Stimulated activated CD4-positive, alpha-beta T cell treated with anti-CD3 and anti-CD28 coated beads, Interleukin-4, amount 100 ng/mL, for 1 hour (primary cell): ENCODE measurements at places on chromosomes 3 and 15.

DNA sequence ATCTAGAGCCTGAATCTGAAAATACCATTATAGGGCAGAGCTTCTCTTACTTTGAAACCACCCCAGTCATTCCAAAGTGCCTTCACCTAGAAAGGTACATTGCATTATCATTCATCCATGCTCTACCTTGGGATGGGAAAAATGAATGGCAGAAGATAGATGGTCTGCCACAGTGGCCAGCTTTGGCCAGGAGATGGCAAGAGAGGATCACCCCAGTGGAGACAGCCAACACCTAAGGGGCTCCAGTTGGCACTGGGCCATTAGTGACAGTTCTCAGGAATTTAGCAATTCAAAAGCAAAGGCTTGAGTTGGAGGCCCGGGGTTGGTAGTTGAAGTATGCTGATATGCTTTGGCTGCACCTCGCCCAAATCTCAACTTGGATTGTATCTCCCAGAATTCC, 253.6 kb upstream of the MRPL3 start:
- DNase-seq: no peak

DNA sequence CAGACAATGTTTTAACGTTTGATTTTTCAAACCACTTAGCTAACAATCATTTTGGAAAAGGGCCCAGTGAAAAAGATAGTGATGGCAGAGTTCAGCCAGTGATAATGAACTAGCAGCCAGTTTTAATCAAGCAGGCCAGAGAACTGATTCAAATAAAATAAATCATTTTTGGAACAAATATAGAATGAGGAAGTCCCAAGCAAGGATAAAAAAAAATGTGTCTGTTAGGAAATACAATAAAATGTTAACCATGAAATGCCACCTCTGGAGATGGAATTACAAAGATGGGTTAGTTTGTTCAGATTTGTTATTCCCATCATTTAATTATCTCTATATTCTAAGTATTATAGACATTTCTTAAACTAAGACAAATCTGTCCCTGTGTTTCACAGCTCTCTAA, 1.1 kb downstream of the HERC1 start:
- no peak for DNase-seq

DNA sequence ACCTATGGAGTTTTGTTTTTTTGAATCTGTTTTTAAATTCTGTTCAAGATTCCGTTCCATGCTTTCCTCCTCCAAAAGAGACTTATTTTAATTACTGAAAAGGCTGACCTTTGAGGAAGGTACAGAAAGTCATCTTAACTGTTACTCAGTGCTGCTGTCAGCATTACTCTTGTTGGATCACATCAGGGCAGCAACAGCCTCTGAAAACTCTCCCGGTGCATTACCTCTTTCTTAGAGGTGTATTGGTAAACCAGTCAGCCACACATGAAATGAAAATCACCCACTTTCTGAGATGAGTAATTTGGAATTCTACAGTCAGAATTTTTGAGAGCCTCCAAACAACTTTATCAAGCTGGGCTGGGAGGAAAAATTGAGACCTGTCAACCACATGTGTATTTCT, 88.5 kb upstream of the LIMD1 start:
- DNase-seq: no peak

DNA sequence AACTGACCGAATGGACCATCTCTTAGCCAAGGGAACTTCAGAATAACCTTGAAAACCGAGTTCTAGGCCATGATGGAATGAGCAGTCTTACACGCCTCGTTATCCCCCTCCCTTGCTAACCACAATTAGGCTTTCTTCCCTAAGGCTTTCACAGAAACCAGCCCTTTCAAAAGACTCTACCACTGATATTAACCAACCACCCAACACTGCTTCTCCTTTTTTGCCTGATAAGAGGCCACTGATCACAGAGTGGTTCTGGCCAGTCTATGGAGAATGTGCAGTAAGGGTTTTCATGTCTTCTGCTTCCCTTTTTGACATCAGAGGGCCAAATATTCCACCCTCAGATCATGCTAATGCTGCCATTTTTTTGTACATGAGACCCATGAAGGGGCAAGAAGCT, 59.3 kb downstream of the MCF2L2 start:
- DNase-seq: no peak

DNA sequence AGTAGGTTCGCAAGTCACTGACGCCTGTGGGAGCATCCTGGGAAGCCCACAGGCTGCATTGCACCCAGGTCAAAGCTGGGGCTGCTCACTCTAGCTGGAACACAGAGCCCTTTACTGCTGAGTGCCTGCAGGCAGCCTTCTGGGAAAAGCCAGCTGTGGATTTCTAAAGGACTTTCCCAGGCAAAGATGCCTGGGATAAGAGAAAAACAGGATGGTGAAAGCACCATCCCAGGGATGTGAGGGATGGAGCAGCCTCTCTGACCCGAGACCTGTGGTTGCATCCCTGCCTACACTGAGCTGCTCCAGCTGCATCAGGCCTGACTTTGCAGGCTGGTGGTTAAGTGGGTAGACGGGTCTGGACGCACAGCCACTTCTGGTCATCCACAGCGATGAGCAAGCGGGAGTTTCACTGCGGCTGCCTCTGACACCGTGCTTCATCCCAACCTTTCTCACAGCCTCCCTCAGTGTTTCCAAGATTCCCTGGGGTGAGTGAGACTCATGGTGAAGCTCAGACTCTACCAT, 52.5 kb upstream of the AMOTL2 start:
- no peak for DNase-seq

DNA sequence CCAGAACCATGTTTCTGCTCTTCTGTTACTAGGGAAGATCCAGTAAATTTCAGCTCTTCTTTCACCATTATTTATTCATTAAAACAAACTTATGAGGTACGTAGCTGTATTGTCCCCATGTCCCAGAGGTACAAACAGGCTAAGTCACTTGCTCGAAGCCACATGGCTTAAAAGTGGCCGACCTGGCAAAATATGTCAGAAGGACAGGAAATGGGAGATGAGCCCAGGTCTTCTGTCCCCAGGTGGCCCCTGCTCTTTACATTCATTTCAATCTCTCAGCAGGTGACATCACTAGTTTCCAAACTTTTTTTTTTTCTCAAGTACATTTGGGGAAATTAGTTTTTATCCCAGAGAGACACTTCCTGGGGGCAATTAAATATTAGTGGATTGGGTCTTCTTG, 34.1 kb upstream of the LPP start:
- DNase-seq: no peak

DNA sequence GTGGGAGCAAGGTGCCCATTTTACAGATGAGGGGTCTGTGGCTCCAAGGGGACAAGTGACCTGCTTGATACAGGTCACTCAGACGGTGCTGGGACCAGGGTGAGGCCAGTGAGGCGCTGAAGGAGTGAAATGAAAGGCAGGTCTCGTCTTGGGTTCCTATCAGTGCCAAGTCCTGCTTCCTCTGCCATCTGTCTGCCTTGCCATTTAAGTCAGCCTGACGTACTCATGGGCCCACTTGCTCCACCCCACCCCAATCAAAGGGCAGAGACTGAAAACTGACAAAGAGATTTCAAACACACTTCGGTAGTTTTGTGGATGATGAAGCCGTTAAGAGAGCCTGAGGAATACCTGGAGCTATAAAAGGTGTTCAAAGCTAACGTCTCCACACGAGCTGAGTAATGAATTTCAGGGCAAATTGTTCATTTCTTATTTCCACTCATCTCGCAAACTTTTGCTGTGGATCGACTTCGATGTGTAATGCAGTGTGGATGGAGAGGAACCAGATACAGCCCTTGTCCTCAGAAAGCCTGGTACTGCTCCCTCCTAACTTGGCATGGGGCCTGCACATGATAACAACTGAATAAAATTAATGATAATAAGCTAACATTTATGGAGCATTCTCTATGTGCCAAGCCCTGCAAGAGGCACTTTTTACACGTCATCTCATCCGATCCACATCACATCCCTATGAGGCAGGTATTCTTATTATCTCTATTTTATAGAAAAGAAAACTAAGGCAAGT, 36.6 kb downstream of the ATP2B2 start:
- no peak for DNase-seq

DNA sequence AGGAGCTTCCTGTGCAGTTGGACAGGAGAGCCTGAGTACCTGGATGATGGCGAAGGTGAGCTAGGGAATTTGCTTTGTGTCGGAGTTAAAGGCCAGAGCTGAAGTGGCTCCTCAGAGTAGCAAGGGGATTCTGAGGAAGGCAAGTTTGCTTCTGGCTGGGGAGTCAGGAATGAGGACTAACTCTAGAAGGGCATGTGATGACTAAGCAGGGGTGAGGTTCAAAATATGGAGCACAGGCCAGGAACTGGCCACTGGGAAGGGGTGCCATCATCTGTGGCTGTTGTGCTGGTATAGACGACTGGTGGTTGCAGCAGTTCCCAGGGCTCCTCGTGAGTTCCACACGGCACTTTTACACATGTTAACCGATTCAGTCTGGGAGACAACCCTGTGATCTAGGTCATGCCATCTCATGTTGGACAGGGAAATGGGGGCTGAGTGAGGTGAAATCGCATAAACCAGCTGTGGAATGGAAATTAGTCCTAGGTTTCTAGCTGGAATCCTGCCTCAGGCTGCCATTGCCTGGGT, 100.8 kb downstream of the EEFSEC start:
- no peak for DNase-seq

- no peak for DNase-seq
These were observed 5.4 kb upstream of the ACSBG1 start for GRCh38 chr15:78239811-78240210.

GRCh38 chr15:27850981-27851857, 247.9 kb downstream of the OCA2 start:
- no peak for DNase-seq

- no peak for DNase-seq
These were observed 118.5 kb downstream of the MFSD1 start for GRCh38 chr3:158920371-158920770.

DNA sequence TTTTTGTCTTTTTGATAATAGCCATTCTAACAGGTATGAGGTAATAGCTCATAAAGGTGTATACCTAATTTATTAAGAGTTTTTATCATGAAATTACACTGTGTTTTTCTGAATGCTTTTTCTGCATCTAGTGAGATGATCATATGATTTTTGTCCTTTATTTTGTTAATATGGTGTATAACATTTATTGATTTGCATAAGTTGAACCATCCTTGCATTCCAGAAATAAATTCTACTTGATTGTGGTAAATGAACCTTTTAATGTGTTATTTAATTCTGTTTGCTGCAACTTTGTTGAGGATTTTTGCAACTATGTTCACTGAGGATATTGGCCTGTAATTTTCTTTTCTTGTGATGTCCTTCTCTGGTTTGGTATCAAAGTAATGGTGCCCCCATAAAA, 28.0 kb upstream of the PCSK6 start:
- DNase-seq: no peak

- no peak for DNase-seq
These were observed 183.8 kb downstream of the MEGF11 start for GRCh38 chr15:66069751-66070150.

GRCh38 chr15:100355342-100355741, 13.6 kb upstream of the ADAMTS17 start:
- DNase-seq: no peak

GRCh38 chr15:88321271-88321670, 64.7 kb upstream of the NTRK3 start:
- no peak for DNase-seq

GRCh38 chr3:74489050-74489792, 125.2 kb downstream of the CNTN3 start:
- no peak for DNase-seq

DNA sequence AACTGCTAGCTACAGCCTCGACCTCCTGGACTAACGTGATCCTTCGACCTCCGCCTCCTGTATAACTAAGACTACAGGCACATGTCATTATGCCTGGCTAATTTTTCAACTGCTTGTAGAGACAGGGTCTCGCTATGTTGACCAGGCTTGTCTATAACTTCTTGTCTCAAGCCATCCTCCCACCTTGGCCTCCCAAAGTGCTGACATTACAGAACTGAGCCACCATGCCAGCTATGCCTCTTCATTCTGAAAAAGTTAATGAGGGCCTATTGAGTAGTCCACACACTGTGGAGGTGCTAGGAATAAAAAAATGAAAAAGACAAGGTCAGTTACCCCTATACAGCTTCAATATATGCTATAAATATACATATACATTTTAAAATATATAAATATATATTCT, 18.3 kb upstream of the EPHA6 start:
- no peak for DNase-seq

DNA sequence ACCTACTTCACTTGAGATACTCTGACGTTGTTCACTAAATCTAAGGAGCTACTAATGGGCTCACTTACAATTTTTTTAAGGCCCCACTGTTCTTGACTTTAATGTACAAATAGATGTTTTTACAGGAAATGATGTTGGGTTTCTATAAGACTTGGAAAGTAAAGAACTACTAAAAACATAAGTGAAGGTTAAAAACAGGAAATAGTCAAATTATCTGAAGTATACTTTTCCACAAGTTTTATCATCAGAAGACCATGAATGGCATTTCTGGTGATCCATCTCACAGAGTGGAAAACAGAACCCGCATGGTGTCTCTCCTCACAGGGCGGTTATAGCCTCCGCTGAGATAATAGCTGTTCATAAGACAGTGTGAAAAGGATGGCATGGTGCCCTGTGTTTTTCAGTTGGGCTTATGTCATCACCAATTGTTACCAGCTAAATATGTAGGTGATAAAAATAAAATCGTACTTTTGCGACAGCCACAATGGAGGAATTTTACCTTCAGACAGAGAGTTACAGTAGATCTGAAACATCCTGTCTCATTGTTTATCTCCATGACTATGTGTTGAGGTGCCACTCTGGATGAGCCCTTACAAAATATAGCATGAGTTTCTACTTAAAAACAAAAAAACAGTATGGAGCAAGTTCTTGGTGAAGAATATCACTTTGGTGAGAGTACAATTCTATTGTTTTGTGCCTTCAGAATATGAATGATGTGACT, 462.4 kb downstream of the RAP2B start:
- DNase-seq: peak; percentile 12

DNA sequence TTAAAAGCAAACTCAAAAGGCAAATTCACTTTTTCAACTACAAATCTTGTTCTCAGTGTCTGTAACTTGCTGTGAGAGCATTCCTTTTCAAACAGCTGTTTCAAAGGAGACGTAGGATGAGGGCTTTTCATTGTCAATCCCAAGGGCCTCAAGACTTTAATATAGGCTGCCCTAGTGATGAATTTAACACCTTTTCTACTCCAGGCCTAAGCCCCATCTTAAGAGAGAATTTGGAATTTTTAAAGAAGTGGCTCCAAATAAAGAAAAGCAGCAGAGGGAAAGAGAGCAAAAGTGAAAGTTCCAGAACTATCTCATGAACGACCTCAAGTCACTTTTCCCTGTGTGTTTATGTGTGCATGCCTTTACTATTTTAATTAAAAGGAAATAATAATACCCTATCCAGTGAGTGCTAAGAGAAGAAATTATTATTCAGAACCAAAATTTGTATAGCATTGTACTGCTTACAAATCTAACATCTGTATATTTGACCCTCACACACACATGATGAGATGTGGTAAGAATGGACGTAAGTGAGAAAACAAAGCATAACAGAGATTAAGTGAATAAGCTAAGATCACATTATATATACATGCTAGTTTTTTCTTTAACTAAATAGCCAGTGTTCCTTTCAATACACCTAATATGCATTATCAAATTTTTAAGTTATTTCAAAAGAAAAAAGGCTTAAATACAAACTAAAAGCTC, 196.4 kb downstream of the VGLL3 start:
- no peak for DNase-seq

GRCh38 chr15:59668556-59668955, 11.2 kb upstream of the GTF2A2 start:
- DNase-seq: no peak

GRCh38 chr3:154926721-154927120, 153.4 kb upstream of the MME start:
- no peak for DNase-seq
